ENCODE measurements at places on chromosomes 11 and 22. TPM values are rescaled to one million over a fixed set of nuclear protein-coding genes. Genes with fewer than 3 reads are reported as not detected.

Gene DGCR6
- 11.6 TPM for total RNA-seq

Gene LMO2
- total RNA-seq, result 10.8 TPM

Gene POTEH
- total RNA-seq, result not detected

Gene TSGA10IP
- not detected for total RNA-seq

DNA sequence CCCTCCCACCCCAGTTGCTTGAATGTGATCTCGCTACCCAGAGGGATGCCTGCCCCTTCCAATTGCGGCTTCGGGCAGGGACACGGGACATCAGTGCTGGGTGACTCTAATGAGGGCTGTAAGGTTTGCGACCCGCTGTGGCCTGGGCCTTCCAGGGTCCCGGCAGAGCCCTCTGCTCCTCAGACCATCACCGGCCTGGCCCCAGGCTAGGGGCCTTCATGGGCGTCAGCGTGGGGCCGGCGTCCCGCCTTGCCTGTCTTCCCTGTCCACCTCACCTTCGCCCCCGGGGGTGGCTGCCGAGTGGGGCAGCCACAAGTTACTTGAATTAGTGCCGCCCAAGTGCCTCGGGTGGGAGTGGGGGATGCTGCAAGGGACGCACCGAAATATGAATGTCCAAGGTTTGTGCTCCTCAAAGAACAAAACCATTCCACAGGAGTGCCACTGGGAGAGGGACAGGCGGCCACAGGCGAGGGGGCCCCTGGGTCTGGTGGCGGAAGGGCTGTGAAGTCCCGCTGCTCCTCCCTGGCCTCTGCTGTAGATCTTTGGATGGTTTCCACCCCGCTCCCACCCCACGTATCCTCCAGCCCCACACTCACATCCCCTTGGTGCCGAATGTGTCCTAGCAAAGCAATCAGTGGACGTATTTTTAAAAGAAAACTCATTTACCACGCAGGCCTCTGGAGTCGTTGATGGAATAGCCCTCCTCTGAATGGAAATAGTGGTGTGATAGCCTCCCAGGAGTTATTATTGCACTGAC lies 317.1 kb downstream of the NTM start:
- DNase-seq, result no peak

DNA sequence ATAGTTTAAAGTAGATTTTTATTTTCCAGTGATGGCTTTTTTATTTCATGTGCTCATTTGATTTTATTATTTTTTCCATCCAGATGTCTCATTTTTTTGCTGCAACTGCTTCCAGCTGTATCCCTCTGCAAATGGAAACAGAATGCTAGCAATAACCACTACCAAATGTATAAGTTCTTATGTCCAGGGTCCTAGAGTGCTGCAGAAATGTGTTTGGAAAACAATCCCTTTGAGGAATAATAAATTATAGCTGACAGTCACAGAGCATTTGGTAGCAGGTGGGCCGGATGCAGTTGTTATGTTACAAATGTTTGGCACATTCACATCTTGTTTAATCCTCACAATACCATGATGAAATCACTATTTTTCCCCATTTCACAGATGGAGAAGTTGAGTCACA lies 300.7 kb upstream of the PDGFD start:
- no peak for DNase-seq

DNA sequence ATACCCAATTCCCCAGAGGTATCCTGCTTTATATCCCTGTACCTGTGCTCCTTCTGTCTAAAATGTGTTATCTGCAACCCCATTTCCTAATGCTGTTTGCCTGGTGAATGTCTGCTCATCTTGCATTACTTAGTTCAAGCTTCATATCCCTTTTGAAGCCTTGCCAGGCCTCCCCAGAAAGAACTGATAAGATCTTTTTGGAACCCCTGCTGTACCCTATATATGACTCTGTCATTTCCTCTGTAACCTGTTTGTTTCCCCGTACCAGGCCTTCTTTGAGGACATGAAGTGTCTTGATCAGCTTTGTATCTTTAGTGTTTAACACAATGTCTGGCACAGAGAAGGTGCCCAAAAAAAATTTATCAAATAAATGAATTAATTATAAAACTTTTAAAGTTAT lies 77.6 kb downstream of the LIF start:
- DNase-seq, result no peak

DNA sequence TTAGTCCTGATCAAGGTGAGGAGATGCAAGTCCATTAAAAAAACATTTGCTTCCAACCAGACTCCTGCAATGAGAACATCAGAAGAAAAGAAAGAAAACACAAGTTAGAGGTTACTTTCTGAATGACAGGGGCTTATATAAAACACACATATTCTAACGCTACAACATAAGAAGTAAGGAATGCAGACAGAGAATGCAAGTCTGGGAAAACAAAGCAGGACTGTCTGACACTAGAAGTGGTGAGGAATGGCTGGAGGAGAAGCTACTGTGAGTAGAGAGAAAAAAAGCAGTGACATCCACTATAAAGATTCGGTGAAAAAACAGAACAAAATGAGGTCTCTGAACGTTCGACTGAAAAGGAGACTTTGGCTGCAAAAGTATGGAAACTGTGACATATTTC lies 12.3 kb downstream of the TMEM216 start:
- no peak for DNase-seq

GRCh38 chr11:125476721-125477120 lies 19.3 kb downstream of the FEZ1 start:
- DNase-seq, result no peak

DNA sequence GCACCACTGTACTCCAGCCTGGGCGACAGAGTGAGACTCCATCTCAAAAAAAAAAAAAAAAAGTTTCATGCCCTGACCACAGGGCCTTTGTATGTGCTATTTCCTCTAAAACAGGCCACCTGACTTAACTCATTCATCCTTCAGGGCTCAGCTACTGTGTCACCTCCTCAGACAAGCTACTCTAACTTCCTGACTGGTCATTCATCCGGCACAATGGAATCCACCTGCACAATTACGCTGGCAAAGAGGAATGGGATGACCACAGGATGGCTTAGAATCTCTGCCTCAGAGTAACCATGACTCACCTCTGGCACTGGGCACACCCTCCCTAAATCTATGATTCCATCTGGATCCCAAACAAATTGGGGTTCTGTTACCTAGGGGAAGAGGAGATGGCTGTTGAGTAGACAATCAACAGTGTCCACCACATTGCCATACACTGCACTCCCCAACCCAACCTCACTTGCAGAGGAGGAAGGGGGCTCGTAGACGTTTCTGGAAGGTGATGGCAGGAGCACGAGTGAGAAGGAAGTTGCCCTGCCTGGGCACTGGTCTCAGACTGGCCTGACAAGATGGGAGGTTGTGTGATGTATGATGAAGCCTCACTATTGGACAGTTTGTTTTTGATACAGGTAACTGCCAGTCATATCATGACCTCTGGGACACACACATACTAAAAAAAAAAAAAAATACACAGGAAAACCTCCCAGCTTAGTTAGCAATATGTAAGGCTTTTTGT lies 22.8 kb upstream of the HMOX1 start:
- DNase-seq, result no peak

- no peak for DNase-seq
Observed at GRCh38 chr11:108218455-108218854, 4.0 kb downstream of the NPAT start.

DNA sequence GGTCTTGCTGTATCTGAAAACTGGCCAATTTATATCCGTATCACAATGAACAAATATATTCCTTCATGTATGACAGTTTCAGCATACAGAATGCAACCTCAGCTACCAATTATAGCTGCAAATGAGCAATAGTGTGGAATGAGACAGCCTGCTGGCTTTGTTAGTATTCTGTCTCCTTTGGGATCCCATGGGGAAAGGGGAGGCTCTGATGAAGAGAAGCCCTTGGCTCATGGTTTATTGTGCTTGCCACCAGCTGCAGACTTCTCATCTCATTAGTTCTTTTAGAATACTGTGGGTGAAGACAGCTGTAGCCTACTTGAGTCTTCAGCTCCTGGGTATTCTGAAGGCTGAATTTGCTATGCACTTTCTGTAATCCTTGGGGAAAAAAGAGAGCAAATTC lies 42.4 kb downstream of the PITPNB start:
- no peak for DNase-seq

DNA sequence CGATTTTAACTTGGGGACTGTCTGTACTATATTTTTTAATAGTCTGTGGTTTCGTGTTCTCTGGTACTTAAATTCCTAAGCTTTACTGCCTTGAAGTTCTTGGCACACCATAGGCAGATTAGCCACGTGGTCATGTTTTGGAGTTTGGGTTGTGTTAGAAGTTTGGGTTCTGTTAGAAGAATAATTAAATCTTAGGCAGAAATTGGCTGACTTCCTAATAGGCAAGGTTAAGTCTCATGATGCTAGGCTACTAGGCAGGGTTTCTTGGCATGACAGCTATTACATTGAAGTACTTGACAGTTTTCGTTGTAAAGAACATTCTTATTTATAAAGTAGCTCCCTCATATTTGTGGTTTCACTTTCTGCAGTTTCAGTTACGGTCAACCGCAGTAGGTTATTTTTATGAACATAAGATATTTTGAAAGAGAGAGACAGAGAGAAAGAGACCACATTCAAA lies 30.0 kb upstream of the MMP7 start:
- peak; percentile 91 for DNase-seq

DNA sequence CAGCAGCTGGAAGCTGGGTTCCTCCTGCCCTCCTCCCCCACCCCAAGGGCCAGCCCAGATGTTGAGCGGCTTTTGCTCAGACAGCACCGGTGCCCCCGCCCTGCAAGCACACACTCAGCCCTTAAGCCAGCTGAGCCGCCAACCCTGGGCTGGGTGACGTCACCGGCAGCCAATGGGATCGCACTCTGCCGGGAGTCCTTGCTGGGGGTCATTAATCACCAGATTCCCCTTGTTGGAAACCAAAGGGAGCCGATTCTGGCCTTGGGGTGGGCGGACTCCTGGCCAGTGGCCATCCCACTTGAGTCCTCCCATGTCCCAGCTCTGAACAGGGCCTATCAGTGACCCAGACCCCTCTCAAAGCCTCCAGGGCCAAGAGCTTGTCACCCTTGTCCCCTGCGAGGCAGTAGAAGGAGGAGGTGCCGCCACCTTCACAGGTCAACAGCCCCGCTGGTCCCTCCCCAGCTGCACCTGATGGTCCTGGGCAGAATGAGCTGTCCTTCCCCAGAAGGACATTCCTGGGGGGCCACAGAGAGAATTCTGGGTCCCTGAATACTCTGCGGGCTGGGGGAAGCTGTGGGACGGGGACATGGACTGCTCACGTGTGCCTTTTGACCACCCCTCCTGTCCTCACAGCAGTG lies 7.4 kb downstream of the DUSP8 start:
- DNase-seq, result peak; percentile 88

DNA sequence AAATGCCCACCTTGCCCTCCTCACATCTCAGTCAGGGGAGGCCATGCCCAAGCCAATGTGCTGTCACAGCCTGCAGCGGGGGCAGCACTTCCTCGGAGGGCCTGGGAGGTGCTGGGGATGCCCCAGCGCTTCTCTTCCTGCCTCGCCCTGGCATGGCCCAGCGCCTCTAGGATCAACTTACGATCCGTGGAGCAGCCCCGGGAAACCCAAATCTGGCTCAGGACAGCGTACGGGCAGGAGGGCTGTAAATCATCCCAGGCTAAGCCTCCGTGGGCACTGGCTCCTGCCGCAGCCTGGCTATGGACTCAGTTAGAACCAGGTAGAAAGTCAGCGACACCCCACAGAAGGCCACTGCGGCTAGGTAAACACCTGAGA lies 60.9 kb upstream of the EMID1 start:
- DNase-seq, result no peak

DNA sequence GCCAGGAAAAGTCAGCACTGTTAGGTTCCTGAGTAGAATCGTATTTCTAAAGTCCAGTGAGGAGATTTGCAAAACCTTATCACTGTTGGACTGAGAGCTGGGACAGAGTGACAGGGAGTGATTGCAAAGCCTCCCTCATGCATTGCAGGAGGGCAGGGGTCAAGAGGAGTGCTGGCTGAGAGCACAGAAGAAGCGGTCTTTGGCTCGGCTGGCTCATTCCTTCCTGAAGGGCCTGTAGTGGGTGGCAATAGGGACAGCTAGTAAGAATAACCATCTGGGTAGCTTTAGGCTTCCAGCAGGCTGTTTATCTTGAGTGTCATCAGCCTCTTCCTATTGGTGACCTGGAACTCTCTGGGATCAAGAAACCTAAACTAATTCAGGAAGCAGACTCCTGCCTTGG lies 53.4 kb downstream of the CD44 start:
- DNase-seq, result no peak

DNA sequence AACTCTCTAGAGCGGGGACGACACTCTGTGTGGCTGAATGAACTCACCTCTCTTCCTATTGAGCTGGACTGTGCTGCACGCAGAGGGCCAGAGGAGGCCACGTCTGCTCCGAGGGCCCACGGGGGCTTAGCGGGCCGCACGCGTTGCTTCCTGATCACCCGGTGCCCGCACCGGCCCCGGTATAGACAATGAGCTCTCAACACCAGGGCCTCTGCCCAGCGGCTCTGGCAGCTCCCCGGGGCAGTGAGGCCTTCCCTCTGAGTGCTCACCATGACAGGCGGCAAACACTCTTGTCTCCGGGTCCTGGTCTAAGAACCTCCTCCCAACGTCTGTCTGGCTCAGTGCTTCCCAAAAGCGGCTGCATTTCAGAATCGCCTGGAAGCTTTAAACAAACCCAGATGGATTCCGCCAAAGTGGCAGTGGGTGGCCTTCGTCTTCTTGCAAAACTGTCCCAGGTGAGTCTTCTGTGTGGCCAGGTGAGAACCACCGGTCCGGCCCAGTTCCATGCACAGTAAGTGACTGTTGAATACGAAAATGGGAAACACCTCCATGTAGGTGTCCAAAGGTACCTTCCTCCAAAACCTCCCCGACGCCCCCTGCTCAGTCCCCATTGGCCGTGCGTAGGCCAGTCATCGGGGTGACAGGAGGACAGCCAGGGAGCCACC lies 47.8 kb upstream of the CCND1 start:
- no peak for DNase-seq

- no peak for DNase-seq
Observed at GRCh38 chr22:40394607-40395006, 24.2 kb downstream of the SGSM3 start.
